CD4-positive, CD25-positive, alpha-beta regulatory T cell (primary cell): ENCODE measurements at places on chromosomes 13 and 19. TPM values are rescaled to one million over a fixed set of nuclear protein-coding genes. Genes with fewer than 3 reads are reported as not detected.

GRCh38 chr13:95222733-95223018, 78.6 kb downstream of the ABCC4 start:
- no peaks in the 10 kb centered on the region for H3K27me3 ChIP-seq
- no peaks in the 10 kb centered on the region for H3K36me3 ChIP-seq
- no peak for DNase-seq
- H3K27ac ChIP-seq = no peak overlapping the region
- no peak overlapping the region for H3K4me3 ChIP-seq

DNA sequence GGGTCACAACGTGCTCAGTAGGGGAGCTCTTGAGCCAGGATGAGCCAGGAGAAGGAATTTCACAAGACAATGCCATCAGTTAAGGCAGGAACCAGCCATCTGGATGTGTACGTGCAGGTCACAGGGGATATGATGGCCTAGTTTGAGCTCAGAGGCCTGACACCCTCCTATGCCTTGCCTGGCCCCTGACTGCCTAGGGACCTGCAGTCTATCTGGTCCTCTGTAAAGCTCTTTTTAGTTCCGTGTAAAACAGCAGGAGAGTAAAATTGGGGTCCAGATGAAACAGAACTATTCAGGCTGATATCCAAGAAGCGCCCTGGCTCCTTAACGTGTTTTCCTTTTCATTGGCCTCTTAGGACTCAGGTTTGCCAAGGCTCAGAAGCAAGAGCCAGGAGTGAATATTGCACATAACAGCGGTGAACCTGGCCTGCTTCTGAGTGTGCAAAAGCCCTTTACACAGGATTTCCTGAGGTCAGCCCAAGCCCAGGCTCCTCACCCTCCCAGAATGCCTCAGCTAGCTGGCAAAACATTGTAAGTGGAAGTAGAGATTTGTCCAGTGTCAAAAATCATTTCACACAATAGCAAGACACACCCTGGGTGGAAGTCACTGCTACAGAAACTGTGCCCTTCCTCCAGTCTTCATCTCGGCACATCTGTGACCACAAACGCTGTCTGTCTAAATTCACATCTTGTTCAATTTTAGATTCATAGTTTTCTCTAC, 777.2 kb downstream of the UQCRFS1 start:
- DNase-seq = no peak
- H3K36me3 ChIP-seq = no peaks in the 10 kb centered on the region
- no peak overlapping the region for H3K4me3 ChIP-seq
- no peak overlapping the region for H3K27ac ChIP-seq
- no peaks in the 10 kb centered on the region for H3K27me3 ChIP-seq

GRCh38 chr13:37090912-37091311, 14.6 kb downstream of the CSNK1A1L start:
- H3K27ac ChIP-seq = no peak overlapping the region
- peaks cover 2% of the 10 kb centered on the region for H3K27me3 ChIP-seq
- H3K36me3 ChIP-seq = no peaks in the 10 kb centered on the region
- DNase-seq = no peak

The SIGLEC5 gene
- not detected for total RNA-seq

The CYP2S1 gene
- total RNA-seq = not detected

The GRK1 gene
- not detected for total RNA-seq

The SIGLECL1 gene
- not detected for total RNA-seq

The MICOS13 gene
- total RNA-seq = 21.2 TPM

The AMH gene
- 3.5 TPM for total RNA-seq
